Naive thymus-derived CD8-positive, alpha-beta T cell (primary cell): ENCODE measurements at places on chromosomes 7 and 10. TPM values are rescaled to one million over a fixed set of nuclear protein-coding genes. Genes with fewer than 3 reads are reported as not detected.

Gene TAS2R41
- total RNA-seq: 0.55 TPM

Gene FAM131B
- total RNA-seq: 1.2 TPM

Gene FEZF1
- total RNA-seq: not detected

Gene SYT15
- total RNA-seq: 1.6 TPM

Gene RTKN2
- 0.44 TPM for total RNA-seq

Gene NUTM2E
- total RNA-seq: 0.77 TPM
